Activated T-cell treated with anti-CD3 and anti-CD28 coated beads for 24 hours (primary cell): ENCODE measurements at places on chromosomes 2 and 18.
A peak's percentile ranks its signal among the peaks of the same experiment; 100 is the strongest.

DNA sequence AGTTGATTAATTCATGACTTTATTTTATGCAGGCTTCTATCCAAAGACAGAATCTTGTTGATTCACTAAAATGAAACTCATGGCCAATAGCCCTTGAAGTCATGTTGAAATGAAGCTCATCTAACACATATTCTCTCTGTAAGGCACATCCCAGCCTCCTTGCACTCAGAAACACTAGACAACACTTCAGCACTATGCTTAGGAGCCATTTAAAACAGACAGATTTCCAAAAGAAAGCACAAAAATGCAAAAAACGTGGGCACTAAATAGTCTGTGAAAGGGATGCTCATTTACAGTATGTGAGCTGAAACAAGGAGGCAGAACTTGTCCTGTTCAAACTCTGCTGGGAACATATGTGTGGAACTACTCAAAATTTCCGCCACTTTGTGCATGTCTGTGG is 124.4 kb downstream of the MYCN start:
- no peak for DNase-seq

- no peak for DNase-seq
Observed at GRCh38 chr18:63344918-63345317, 22.1 kb downstream of the KDSR start.

GRCh38 chr2:119202610-119203310 is 20.9 kb upstream of the STEAP3 start:
- no peak for DNase-seq

GRCh38 chr2:181895818-181896217 is 4.3 kb downstream of the ITPRID2 start:
- DNase-seq = no peak

DNA sequence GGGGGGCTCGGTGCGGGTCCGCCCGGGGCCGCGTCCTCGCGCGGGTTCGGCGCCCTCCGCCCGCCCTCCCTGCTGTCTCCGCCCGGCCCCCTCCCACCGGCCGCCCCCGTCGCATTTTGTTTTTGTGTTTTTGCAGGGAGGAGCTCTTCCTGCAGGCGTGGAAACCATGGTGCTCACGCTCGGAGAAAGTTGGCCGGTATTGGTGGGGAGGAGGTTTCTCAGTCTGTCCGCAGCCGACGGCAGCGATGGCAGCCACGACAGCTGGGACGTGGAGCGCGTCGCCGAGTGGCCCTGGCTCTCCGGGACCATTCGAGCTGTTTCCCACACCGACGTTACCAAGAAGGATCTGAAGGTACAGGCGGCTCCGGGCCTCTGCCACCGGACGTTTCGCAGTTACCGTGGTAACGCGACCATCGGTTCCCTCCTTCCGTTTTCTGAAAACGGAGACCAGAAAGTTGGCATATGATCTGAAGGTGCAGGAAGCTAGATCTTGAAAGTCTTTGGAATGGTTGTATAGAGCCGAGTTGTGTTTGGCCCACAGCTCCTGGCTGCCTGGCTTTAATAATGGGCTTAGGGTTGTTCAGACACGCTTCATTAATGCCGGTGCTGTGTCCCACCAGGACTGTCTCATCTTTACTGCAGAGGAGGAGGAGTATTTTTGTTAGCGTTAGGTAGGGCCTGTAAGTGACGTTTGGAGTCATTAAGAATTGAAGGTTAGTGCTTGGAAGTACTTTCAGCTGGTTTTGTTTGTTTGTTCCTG is 891 bp downstream of the KDM3A start:
- DNase-seq = peak; percentile 49

DNA sequence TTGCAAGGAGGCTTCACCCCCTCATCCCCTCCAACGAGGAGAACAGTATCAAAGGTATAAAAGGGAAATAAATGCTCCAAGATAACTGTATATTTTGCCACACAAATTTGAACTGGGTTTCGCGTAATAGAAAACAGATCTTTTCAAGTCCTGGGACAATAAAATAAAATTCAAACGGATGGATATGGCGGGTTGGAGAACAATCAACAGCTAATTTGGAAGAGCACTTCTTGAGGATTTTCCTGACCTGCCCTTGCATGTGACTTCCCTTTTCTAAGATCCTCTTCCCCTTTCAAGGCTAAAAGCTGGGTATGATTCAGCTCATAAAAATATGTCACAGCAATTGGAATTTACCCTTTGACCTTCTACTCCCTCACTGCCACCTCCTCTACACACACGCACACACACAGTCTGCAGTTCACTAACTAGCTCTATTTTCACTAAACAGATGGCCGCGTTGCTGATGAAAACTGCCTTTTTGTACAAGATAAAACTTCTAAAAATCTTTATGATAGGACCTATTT is 386.9 kb downstream of the FIGN start:
- no peak for DNase-seq

DNA sequence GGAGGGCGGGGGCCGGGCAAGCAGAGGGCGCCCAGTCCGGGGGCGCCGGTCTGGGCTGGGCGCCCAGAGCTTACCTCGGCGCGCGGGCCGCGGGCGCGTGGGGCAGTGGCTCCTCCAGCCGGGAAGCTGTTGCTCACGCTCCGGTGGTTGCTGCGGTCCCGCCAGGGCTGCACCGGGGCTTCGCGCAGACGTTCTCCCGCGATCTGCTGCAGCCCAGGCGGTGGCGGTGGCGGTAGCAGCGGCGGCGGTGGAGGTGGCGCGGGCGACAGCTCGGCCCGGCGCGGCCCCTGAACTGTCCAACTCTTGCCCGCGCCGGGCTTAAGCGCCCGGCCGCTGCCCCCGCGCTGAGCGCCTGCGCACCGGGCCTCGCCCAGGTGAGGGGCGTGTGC is 391 bp downstream of the ZNF385B start:
- DNase-seq = no peak

DNA sequence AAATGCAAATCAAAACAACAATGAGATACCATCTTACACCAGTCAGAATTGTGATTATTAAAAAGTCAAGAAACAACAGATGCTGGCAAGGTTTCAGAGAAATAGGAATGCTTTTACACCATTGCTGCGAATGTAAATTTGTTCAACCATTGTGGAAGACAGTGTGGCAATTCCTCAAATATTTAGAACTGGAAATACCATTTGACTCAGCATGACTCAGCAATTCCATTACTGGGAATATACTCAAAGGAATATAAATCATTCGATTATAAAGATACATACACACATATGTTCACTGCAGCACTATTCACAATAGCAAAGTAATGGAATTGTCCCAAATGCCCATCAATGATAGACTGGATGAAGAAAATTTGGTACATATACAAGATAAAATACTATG is 516.7 kb downstream of the ERBB4 start:
- no peak for DNase-seq

DNA sequence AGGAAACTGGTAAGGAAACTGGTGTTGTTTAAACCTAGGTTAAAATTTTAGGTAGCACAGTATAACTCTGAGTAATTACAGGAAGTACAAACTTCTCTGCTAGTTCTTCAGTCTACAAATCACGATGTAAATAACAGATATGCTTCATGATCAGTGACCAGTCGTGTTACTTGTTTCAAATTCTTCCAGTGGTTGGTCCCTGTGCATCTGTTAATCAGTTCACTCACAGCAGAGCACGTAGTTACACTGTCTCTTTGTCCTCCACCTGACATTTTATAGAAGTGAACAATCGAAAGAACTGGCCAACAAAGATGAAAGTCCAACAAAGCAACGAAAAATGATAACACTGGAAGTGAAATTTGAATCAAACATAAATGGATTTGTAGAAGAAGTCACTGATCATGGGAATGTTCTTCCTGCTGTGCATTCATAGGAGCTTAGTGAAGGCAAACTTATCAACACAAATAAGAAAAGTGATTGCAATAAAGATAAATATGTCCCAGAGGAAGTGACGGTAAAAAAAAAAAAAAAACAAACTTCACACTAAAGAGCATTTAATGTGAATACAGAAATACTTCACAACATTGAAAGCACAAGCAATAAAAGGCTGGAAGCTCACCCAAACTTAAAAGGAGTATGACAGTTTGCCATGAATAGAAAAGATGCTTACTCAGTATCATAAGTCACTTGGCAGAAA is 7.0 kb downstream of the EIF2AK2 start:
- DNase-seq = no peak

GRCh38 chr2:235611349-235611748 is 117.5 kb downstream of the AGAP1 start:
- no peak for DNase-seq

- no peak for DNase-seq
Observed at GRCh38 chr2:37792366-37792765, 120.9 kb upstream of the CDC42EP3 start.

- no peak for DNase-seq
Observed at GRCh38 chr18:44802508-44802907, 121.8 kb downstream of the SETBP1 start.

- no peak for DNase-seq
Observed at GRCh38 chr2:127737892-127738291, 36.6 kb downstream of the SFT2D3 start.

DNA sequence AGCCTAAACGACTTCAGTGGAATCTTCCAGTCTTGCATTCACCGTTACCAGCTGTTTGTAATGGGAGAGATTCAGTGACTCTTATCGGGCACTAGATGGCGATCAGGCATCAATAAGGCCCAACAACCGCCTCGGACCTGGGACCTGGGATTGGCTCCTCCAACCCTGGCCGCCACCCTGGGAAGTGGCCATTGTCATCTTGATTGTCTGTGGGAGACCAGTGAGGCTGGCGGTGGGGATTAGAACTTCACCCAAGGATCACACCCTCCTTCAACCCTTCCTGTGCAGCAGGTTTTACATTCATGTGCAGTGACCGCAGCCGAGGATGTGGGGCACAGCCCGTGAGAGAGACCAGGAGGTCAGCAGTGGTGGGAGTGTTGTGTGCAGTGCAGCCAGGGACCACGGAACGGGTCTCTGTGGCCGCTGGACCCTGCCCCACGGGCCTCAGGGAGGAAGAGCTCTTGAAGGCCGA is 85.3 kb downstream of the SPP2 start:
- peak; percentile 35 for DNase-seq

GRCh38 chr18:683531-683930 is 26.1 kb downstream of the TYMS start:
- DNase-seq = no peak

- no peak for DNase-seq
Observed at GRCh38 chr2:163157891-163158496, 319.4 kb upstream of the KCNH7 start.

DNA sequence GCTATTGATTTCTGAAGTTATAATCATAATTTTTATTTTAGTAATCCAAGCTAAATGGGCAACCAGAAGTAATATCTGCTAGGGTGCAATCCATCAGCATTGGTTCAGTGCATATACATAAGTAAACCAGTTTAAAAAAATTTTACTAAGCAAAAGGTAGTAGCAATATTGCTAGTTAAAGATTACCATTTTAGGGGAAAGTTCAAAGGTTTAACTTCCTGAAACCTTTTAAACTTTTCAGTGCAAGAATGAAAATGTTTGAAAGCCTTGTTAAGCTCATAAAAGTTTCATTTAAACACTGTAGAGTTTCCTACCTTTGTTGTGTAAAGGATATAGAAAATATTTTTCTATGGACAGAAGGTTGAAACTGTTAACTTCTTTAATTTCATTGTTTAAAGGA is 31.0 kb upstream of the EPB41L5 start:
- DNase-seq = no peak

GRCh38 chr2:156294945-156295580 is 37.5 kb downstream of the NR4A2 start:
- DNase-seq = no peak

- DNase-seq = no peak
Observed at GRCh38 chr2:118431165-118431517, 342.9 kb downstream of the INSIG2 start.

GRCh38 chr2:219628986-219629901 is 1.8 kb downstream of the SLC4A3 start:
- DNase-seq = no peak

DNA sequence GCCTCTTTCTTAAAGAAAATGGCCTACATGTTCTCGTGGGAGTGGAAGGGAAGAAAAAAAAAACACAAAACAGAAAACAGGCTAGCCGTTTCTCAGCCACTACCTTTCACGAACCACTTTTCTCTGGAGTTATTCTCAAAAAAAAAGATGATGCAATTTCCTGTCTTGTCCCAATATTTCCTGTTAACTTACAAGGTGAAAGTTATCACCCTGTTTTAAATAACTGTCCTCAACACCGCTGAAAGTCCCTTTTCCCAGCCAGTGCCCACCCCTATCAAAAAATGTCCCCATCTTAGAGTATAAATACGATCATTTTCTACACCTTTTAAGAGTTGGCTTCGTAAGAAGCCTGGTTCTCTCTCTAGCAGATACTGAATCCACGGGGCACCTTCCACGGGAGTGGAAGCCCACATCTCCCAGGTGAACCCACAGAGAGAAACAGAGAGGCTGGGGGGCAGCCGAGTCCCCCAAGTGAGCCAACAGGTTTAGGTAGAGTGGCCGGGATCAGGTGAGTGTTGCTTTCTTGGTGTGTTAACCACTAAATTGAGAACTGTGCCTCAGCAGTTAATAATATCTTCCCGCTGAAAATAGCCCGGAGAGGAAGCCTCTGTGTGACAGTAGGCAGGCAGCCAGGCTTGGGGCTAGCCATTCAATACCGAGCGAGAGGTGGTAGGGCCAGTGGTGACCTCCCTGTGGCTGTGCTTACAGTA is 15.9 kb downstream of the SMAD7 start:
- DNase-seq = no peak
